ENCODE measurements at places on chromosomes 11 and 22.

DNA sequence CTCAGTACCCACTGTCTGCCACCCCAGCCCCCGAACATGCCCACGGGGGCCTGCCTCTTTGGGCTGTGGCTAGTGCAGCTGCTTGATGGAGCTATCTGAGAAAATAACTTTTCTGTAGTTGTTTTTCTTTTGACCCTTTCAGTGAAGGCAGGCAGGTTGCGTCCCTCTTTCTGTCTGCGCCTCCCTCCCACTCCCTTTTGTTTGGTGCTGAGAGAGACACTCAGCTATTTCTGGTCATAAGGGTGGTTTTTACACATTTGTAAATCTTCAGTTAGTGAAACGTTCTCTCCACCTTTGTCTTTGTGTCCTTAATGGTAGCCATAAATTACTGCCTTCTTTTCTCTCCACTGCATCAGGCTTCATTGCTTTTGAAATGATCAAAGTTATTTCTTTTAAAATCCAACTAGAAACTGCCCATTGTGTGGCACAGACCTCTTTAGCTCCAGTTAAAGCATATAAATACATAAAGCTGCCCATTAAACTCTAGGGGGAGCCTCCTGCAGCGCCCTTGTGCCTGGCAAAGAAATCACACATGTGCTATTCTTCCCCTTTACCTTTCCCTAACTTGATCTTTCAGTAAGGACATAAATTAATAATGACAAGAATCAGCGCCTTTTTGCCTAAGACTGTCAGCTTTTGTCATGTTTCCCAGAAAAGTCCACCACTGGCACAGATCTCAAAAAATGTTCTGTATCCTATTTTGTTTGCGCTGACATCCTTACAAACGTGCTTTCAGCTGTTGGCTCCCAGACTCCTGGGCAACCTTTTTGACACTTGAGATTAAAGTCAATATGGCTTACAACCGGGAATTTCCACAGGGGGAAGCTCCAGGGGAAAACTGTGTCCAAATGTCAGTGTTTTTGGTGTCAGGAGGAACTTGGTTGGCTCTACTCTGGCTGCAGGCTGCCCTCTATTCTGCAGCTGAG is 1.7 kb upstream of the SCUBE2 start:
- peak; percentile 22 for DNase-seq

GRCh38 chr11:128470081-128470480 is 117.3 kb downstream of the ETS1 start:
- no peak for DNase-seq

- no peak for DNase-seq
These were observed 3.4 kb downstream of the TIGD3 start for GRCh38 chr11:65357856-65358356.

DNA sequence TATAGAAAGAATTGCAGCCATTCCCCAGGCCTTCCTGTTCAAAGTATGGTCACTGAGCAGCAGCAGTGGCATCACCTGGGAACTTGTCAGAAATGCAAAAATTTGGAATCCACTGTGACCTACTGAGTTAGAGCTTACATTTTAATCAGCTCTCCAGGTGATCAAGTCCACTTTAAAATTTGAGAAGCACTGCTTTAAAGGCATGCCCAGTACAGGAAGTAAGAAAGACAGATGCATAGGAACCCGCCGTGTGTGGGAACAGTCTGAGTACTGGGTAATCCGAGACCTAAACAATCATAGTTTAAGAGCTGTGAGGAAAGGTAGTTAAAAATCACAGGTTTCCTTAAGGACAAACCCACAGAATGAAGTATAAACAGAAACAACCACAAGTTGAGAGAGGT is 462.4 kb downstream of the RAB38 start:
- no peak for DNase-seq

- no peak for DNase-seq
These were observed 255 bp upstream of the SYNGR1 start for GRCh38 chr22:39349506-39349966.

GRCh38 chr11:77154381-77155081 is 26.5 kb downstream of the MYO7A start:
- DNase-seq = no peak

DNA sequence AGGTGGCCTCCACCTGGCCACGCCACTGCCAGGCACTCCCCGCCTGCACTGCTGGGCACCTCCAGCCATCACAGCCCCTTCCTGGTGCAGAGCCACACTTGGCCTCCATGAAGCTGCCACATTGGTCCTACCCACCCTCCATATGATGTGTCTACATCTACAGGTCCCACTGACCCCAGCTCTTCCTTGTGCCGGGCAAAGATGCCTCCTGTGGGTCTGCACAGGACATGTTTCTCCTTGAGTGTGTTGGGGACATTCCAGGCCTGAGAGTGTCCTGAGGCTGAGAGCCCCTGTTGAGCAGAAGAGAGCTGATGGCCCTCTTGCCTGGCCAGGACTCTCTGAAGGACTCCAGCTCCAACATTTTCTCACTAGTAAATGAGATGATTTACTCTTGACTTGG is 7.5 kb downstream of the THY1 start:
- DNase-seq = no peak

GRCh38 chr11:44709281-44709562 is 17.5 kb upstream of the TSPAN18 start:
- peak; percentile 74 for DNase-seq

DNA sequence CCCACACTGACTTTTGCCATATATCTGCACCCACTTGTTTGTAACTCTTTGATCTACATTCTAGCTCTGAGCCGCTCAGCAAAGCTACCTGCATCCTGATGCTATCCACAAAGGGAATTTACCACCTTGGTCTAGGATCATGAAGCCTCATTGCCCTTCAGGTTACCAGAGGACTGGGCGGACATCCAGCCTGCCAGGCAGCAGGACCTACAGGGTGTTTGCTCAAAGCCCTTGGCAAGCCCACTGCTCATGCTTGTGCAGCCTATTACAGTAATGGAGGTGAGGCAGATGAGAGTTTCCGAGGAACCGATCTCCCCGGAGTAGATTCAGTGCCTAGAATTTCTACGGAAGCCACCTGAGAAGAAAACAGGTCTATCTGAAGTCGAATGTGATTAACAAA is 417.2 kb downstream of the OPCML start:
- no peak for DNase-seq

DNA sequence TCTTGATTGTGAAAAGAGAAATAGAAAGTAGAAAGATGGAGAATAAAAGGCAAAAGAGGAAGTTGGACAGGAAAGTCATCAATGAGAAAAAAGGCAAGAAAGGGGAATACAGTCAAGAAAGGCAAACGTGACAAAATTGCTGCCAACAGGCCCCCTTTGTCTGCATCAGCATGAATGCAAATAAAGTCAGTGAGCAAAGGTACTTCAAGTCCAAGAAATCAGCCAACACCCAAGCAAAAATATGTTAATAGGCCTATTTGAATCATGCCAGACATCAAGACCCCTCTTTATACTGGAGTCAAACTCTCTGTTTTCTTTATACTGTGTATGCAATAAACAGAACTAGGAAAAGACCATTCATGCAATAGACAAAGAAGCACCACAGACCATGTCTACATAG is 34.3 kb downstream of the GUCY1A2 start:
- no peak for DNase-seq

GRCh38 chr11:10770626-10771254 is 19.7 kb downstream of the CTR9 start:
- peak; percentile 45 for DNase-seq

DNA sequence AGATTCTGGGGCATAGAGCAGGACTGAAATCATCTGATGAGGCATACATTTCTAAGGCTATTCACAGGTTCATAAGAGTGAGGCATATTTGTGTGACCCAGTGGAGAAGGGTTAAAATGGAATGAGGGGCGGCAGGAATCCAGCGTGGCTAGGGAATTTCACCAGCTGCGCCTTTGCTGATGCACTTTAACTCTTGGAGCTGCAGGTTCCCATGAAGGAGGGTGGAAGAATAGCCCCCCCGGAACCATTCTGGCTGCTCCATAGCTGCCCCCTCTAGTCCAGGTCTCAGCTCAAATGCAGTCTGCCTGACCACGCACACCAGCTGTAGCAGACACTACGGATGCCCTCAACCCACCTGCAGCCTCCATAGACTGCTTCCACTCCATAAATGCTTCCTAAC is 31.5 kb downstream of the TENM4 start:
- DNase-seq = no peak

- no peak for DNase-seq
These were observed 4.0 kb downstream of the STIM1 start for GRCh38 chr11:3859373-3859881.

GRCh38 chr11:107116358-107116757 is 98.1 kb upstream of the GUCY1A2 start:
- DNase-seq = no peak

All from SW480 (cell line).